DMS 273 treated with DMSO at 0.1 percent for 48 hours (cell line): ENCODE measurements at places on chromosomes 2 and 18.

DNA sequence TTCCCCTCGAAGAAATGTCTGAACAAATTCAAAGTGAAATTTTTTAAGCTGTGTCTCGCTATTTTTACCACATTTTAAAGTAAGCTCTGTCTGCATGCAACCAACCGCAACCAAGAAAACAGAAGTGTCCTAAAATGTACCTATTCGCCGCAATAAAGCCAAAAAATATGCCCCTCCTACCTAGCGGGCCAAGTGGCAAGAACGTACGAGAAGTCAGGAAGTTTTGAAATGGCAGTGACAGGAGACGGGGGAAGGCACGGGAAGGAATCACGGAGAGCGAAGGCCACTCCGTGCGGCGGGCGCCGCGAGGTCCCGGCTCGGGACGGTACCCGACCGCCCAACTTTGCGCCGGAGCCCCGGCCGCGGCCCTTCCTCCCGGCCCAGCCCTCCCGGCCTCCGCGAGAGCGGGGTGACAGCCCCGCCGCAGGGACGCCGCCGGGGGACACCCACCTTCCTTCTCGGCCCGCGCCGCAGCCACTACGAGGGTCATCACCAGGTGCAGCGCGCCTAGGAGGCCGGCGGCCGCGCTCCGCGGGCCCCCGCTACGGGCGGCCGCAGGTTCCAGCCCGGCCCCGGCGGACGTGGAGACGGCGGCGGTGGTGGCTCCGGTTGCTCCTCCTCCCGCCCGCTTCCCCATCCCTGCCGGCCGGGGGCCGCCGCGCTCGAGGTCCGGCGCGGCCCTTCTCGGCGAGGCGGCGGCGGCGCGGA lies 568 bp downstream of the TMEM131 start:
- peak; percentile 4 for DNase-seq

DNA sequence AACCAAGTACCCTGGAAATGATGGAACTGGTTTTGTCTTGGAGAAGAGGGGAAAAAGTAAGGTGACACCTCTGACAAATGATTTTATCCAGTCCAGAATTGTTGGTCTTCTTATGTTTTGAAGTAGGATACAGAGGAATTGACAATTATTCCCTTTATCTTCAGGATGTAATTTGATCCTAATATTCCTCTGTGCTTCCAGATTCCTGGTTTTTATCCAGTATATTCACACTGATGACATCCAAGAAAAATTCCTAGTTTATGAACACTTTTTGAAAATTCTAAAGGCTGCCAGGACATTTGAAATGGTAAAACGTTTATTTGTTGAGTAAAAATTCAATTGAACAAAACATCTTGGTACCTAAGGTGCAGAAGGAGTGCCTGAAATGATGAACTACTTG lies 22.2 kb upstream of the ETAA1 start:
- no peak for DNase-seq

GRCh38 chr2:174595116-174595809 lies 2.3 kb downstream of the WIPF1 start:
- no peak for DNase-seq

GRCh38 chr18:59865241-59865986 lies 34.4 kb upstream of the PMAIP1 start:
- no peak for DNase-seq

GRCh38 chr2:218001629-218002028 lies 1.2 kb downstream of the TNS1 start:
- DNase-seq: no peak

- DNase-seq: no peak
Measured at GRCh38 chr2:8525582-8526402, 156.1 kb upstream of the ID2 start.

- DNase-seq: no peak
Measured at GRCh38 chr18:9762526-9762925, 54.4 kb downstream of the RAB31 start.

- DNase-seq: no peak
Measured at GRCh38 chr2:210099940-210100339, 71.3 kb downstream of the KANSL1L start.

DNA sequence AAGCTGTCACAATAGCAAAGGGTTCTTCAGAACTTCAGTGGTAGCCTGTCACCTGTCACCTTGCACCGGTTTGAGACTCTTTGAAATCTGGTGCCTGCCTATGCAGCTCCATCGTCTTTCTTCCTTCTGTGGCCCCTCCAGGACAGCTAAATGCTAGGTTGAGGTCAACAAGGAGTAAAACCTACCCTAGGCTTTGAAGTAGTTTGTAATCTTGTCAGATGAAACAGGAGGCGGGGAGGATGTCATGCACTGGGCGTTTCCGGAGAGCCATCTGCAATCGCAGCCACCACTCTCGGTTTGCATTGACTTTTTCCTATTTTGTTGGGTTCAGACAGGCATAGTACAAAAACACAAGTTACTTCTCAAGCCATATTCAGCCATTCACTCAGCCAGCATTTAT lies 116.7 kb downstream of the LPIN1 start:
- DNase-seq: no peak

DNA sequence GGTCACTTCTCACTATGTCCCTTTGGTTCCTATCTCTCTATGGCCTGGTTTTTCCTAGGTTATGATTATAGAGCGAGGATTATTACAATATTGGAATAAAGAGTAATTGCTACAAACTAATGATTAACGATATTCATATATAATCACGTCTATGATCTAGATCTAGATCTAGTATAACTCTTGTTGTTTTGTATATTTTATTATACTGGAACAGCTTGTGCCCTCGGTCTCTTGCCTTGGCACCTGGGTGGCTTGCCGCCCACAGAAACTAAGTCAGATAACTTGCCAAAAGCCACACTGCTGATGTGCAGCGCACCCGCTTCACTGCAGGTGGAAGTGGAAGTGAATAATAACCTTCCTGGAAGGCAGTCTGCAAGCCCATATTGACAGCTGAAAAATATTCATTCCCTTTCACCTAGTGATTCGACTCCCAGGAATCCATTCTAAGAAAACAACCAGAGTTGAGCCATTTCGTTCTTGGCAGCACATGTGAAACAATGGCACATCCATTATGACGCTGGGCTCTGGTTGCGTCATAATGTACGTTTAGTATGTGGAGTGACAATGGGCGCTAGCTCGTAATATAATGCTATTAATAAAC lies 725 bp upstream of the ANKRD53 start:
- no peak for DNase-seq

DNA sequence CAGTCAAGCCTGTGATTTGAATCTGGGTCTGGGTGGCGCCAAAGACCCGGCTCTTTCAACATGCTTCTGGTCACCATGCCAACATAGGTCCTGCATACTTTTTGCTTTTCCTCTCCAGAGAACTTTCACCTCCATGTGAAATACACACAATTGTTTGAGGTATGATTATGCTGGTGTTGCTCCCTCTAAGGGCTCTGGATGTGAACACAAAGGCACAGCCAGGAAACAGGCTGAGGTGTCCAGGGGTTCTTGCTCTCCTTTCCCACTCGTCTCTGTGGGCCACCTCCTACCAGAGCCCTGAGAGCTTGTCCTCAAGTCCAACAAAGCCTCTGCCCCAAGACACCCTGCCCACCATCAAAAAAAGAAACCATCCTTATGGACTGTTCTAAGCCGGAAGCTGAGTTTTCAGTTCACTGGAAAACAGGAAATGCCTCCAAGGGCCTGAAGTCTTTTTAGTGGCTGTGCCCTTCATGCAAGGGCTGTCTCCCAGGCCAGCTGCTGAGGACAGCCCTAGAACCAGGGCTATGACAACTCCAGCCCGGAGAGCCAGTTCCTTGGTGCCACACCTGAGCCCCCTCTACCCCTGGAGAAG lies 100.2 kb upstream of the EPAS1 start:
- no peak for DNase-seq
